ENCODE measurements at places on chromosomes 16 and 17. TPM values are rescaled to one million over a fixed set of nuclear protein-coding genes. Genes with fewer than 3 reads are reported as not detected.

SLC9A5 gene
- total RNA-seq = 1.5 TPM

DNAH17 gene
- total RNA-seq = 1.8 TPM

DNAI2 gene
- total RNA-seq = 0.06 TPM

EFCAB13 gene
- 1.8 TPM for total RNA-seq

PLCG2 gene
- 3.8 TPM for total RNA-seq

MYH8 gene
- total RNA-seq = not detected

NACA2 gene
- 0.15 TPM for total RNA-seq

GP1BA gene
- not detected for total RNA-seq

HS3ST3A1 gene
- total RNA-seq = 0.31 TPM

SEZ6L2 gene
- 22.4 TPM for total RNA-seq

TBC1D26 gene
- total RNA-seq = 0.07 TPM

Data from A549 treated with Hydrocortisone at 1 μM for 4 hours (cell line).